ENCODE measurements at places on chromosomes 3 and 15. TPM values are rescaled to one million over a fixed set of nuclear protein-coding genes. Genes with fewer than 3 reads are reported as not detected.

Gene NEK10
- total RNA-seq, result 0.66 TPM

Gene LYZL4
- not detected for total RNA-seq

Gene SST
- total RNA-seq, result not detected

Gene DNAH12
- total RNA-seq, result 0.09 TPM

Gene GOLGA8S
- total RNA-seq, result 0.14 TPM

Gene FAM107A
- 0.41 TPM for total RNA-seq

Gene TBL1XR1
- total RNA-seq, result 13.0 TPM

Gene GAP43
- 0.07 TPM for total RNA-seq

Gene ATP13A3
- total RNA-seq, result 28.6 TPM

Gene RBPMS2
- 8.3 TPM for total RNA-seq

Gene ETV5
- total RNA-seq, result 24.5 TPM

Gene ARNT2
- total RNA-seq, result 16.5 TPM

Gene SAMD7
- total RNA-seq, result not detected
